ENCODE measurements at places on chromosomes 7 and 10. TPM values are rescaled to one million over a fixed set of nuclear protein-coding genes. Genes with fewer than 3 reads are reported as not detected.

Gene FAM185A
- total RNA-seq: 12.4 TPM

Gene TEX47
- not detected for total RNA-seq

GRCh38 chr7:141439776-141440175, 111.4 kb upstream of the AGK start:
- DNase-seq: no peak

- no peak for DNase-seq
Observed at GRCh38 chr10:36542493-36542892, 582.9 kb upstream of the ANKRD30A start.

DNA sequence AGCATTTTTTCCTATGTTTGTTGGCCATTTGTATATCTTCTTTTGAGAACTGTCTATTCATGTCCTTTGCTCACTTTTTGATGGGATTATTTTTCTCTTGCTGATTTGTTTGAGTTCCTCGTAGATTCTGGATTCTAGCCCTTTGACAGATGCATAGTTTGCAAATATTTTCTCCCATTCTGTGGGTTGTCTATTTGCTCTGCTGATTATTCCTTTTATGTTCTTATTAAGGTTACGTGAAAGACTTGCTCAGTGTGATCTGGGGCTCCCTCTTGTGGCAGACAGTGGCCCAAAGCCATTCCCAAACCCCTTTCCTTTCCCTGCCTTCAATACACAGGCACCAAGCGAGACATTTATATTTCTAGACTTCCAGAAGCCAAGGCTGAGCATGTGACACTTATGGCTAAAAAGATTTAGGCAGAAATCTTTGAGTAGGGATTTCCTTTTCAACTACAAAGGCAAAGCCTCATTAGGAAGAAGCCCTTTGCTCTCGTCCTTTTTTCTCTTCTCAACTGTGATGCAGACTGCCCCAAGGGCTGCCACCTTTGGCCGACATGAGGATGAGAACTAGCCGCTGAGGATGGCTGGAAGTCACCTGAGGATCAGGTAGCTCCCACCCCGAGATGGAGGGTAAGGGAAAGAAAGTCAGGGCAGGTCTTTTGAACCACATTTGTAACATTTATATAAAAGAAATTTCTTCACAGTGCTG, 23.6 kb downstream of the ST8SIA6 start:
- DNase-seq: peak; percentile 46

- DNase-seq: no peak
Observed at GRCh38 chr10:108989976-108990375, 933.3 kb downstream of the XPNPEP1 start.

DNA sequence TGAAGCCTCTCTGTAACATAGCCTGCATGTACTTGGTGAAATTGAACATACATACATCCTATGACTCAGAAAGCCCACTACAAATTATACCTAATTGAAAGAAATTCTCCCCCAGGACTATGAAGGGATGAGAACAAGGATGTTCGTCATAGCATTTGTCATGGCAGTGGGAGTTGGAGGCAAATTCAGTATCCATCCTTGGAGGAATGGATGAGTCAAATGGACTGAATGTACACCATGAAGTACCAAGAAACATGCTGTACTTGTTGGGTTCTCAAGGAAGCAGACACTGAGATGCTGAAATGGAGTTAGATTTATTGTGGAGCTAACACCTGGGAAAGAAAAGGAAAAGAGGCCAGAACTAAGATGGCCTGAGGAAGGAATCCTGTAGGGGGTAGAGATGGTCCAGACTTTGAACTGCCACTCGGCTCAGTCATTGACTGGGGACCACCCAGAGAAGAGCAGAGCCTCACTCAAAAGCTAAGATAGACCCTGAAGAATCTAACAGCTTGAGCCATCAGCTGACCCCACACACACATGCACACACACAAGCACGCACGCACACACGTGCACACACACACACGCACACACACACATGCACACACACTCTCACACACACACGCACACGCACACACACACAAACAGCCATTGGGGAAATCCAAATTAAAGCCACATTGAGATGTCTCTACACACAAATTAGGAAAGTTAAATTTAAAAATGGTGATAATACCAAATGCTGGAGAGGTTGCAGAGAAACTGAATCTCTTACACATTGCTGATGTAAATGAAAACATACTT, 22.3 kb downstream of the AOC1 start:
- no peak for DNase-seq

DNA sequence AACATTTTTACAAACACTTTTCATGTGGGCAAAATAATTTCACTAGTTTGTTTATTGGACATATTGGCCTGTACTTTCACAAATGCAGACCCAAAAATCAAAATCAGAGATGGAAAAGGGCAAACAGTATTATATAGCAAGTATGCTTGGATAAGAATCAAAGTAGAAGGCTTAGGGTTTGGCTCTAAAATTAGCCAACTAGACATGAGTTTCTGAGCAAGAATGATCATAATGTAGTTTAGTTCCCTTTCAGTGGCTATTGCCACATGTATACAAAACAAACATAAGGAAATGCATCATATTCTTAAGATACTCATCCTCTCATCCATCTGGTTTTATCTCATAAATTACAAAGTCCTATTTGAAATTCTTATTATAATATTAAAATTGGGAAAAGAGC, 132.5 kb downstream of the IMMP2L start:
- no peak for DNase-seq

DNA sequence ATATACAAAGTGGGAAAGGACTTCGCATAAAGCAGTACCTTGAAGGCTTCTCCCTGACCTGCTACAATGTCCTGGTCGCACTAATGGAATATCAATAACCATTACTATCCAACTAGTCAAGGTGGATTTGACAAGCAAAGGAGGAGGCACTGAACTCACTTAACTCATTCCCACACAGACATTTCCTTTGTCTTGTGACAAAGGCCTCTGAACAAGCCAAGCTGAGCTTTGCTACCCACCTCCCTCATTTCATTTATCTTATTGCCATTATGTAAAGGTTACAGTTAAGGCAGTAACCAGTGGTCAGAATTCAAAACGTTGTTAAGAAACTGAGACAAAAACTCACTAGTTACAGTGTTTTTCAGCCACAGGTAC, 7.3 kb downstream of the ELMO1 start:
- DNase-seq: no peak

Gene SPDYE2B
- not detected for total RNA-seq

Gene FAM241B
- total RNA-seq: 20.9 TPM

DNA sequence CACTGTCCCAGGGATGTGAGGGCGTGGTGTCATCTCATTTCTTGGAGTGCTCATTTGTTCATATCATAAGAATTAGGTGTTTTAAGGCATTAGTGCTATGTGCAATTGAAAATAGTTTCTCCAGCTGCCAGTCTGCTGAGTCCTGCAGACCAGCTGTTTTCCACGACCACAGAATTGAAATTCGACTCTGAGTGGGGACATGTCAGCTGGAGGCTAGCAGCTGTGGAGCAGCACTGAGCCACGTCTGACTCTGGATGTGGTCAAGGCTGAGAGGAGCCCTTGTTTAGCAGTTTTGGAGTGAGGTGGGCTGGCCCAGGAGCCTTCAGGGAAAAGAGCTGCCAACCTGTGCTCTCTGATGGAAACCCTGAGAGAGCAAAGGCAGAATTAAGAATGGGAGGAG, 156.3 kb upstream of the GRB10 start:
- no peak for DNase-seq

Gene HILPDA
- 25.1 TPM for total RNA-seq

Gene EBF3
- total RNA-seq: 1.2 TPM

- DNase-seq: no peak
Observed at GRCh38 chr10:32687116-32687515, 241.2 kb downstream of the CCDC7 start.

- no peak for DNase-seq
Observed at GRCh38 chr7:23347033-23347681, 48.0 kb downstream of the MALSU1 start.

DNA sequence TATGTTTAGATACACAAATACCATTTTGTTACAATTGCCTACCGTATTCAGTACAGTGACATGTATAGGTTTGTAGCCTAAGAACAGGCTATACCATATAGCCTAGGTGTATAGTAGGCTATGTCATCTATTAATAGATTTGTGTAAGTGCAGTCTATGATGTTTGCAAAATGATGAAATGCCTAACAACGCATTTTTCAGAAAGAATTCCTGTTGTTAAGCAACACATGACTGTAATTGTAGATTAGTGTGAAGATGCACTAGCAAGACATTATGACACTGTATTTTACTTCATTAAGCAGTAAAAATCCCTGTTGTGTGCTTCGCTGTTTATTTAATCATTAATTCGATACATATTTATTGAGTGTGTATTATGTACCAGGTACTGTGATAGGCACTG, 446.0 kb downstream of the SUGCT start:
- DNase-seq: no peak

DNA sequence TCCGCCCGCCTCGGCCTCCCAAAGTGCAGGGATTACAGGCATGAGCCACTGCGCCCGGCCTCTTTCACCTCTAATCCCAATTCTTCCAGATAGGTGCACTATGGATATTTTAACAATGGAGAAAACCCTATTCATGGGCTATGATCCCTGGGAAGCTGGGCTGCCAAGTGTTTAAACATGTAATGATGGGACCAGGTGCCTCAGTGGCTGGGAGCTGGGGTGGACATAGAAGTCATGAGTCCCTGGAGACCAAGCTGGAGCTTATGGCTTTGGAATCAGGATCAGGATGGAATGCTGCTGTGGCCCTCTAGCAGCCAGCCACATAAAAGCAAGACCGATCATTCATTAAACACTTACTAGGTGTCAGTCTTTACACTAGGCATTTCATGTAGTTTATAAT, 41.8 kb upstream of the IGFBP3 start:
- no peak for DNase-seq

DNA sequence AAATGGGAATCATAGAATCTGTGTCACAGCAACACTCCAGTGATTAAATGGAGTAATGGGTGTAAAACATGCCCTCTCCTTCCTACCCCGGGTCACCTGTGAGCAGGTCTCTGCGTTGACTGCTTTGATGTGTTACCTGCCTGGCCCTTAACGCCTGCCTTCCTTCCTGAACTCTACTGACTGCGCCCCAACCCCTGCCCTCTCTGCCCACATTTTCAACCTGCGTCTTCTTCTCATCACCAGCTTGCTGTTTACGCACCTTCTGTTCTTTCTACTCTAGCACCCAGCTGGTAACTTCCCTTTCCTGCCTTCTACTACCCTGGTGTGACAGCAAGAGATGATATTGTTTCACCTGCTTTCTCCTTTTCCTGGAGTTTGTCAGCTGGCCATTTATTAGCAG, 303.0 kb upstream of the LRGUK start:
- DNase-seq: no peak

DNA sequence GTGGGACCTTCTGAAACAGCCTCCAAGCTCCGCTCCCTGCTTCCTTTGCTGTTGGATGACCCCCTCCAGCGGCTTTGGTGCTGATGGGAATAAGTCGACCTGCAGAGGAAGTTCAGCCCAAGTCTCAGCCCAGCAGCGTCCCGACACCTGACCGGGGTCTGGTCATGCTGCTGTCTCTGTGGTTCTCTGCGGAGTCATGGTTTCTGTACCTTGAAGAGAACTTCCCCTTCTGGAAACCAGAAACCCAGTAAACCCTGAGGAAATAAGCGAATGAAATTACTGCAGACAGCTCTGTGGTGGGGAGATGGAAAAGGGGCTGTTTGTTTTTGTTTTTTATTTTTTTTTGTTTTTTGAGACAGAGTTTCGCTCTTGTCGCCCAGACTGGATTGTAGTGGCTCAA, 18.3 kb upstream of the ZNF12 start:
- DNase-seq: no peak

DNA sequence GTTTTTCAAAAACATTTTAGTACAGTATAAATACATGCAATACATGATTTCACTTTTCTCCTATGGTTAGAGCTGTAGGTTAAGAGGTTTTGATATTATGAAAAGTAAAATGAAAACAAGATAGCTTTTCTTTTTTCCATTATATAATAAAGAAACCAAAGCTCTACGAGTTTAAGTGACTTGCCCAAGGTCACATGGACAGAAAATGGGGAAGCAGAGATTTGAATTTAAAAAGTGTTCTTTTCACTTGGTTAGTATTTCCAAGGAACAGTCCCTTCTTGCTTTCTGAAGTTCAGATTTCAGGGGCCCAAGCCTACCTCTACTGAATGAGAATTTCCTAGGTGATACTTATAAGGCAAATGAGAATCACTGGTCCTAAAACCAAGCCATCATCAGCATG, 13.2 kb upstream of the MAP3K8 start:
- no peak for DNase-seq

Gene CD36
- total RNA-seq: 0.44 TPM

Gene DNAH11
- total RNA-seq: 0.80 TPM

GRCh38 chr7:7220821-7221220, 38.5 kb downstream of the C1GALT1 start:
- DNase-seq: no peak

GRCh38 chr10:121058082-121058481, 206.9 kb downstream of the WDR11 start:
- DNase-seq: no peak

- DNase-seq: no peak
Observed at GRCh38 chr10:21048068-21048467, 151.0 kb upstream of the NEBL start.

- no peak for DNase-seq
Observed at GRCh38 chr7:22354462-22354861, 2.5 kb downstream of the RAPGEF5 start.

DNA sequence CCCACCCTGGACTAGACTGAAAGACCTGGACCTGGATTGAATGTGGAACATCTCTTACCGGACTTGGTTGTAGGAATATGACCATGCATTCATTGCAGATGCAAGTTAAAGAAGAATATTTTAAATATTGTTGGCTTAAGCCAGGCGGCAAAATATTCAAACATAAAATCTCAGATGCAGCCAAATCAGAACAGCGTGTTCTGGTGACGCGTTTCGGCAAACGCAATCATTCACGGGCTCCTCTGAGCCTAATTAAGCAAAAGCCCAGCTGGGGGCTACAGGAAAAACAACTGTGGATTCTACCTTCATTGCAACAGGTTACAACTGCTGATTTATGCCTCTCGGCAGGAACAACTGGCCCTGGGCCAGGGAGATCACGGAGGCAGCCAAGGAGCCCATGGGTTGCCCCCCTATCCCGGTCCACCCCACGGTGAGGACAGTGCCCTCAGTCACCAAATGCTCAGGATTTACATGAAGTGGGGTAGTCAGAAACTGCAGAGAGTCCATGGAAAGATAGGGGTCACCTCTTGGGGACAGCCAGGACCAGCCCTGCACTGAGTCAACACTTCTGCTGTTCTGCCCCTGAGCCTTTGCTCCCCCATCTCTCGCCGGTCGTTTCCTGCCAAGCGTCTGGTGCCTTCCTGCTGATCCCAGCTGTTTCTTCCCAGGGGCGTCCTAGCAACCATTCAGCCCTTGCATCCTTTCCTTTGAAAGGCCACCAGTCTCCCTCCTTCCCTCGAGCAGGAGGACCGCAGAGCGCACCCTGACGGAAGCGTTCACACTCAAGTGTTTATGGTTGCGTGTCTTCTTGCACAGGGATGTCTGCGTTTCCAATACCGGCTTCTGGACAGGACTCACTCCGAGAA, 64.4 kb upstream of the SFMBT2 start:
- no peak for DNase-seq

- DNase-seq: no peak
Observed at GRCh38 chr10:101745074-101745696, 30.7 kb downstream of the FGF8 start.

- peak; percentile 43 for DNase-seq
Observed at GRCh38 chr10:16520900-16521299, 779 bp downstream of the C1QL3 start.

Measured in mesothelial cell of epicardium (in vitro differentiated cells).